Progenitor cell of endocrine pancreas (in vitro differentiated cells): ENCODE measurements at places on chromosomes 12 and 14.

- no peak for DNase-seq
Measured at GRCh38 chr12:22529281-22530060, 14.9 kb downstream of the C2CD5 start.

- no peak for DNase-seq
Measured at GRCh38 chr12:29041621-29042020, 107.5 kb upstream of the FAR2 start.

DNA sequence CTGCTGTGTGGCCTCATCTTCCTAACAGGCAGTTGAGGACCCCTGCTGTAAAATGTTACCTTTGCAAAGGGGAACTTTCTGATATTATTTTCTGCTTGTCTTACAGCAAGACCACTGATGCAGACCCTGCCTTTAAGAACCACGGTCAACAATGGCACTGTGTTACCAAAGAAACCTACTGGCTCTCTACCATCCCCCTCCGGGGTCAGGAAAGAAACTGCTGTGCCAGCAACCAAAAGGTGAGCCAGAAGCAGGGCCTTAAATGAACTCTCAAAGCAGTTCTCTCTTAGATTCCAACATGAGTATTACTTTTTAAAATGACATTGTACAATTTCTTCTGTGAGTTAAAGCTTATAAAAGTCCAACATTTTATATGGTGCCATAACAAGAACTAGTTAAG is 72.2 kb downstream of the EML1 start:
- no peak for DNase-seq

GRCh38 chr14:105331575-105332349 is 17.2 kb downstream of the PACS2 start:
- no peak for DNase-seq

DNA sequence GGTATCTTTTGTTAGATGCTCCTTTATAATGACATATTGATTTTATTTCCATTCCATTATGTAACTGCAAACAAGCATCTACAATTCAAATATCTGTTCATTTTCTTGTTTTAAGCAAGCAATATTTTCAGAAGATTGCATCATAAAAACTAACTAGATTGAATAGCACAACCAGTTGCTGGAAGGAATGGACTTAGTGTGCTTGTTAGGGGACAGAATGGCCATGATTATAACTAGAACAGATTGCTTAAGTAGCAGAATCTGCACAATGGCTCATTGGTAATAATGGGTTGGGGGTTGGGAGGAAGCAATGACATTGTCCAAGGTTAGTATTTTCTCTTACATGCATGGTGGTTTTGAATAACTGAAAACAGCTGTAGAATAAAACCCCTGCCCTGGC is 939.5 kb downstream of the SLC16A7 start:
- DNase-seq = no peak

- DNase-seq = no peak
Measured at GRCh38 chr14:39085933-39086332, 17.1 kb downstream of the SEC23A start.

DNA sequence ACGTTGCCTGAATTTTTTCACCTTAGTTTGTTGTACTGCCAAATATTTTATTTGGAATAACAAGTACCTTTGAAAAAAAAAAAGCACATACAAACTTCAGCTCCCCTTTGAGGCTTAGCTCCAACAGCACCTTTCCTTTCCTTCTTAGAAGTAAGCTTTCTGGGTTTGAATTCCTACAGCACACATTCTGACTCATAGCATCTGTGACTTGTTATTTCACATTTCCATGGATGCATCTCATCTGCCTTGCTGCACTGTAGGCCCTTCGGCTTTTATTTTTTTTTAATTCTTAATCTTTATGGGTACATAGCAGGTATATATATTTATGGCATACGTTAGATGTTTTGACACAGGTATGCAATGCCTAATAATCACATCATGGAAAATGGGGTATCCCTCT is 7.2 kb downstream of the LGALS3 start:
- no peak for DNase-seq

GRCh38 chr12:49331380-49332222 is 5.4 kb downstream of the C1QL4 start:
- DNase-seq = peak; percentile 50

DNA sequence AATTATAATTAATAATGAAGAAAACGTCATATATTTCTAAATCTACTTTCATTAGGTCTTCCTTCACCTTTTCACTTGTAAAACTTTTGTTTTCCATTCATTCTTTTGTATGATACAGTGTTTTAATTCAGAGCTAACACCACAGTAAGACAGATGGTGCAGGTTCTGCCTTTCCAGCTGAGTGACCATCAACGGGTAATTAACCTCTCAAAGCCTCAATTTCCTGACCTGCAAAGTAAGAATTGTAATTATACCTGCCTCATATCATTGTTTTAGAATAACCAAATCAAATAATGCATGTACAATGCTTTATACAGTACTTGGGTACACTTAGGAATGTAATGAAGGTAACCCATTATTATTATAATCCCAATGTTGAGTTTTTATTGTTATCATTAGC is 157.6 kb downstream of the FOXA1 start:
- DNase-seq = no peak

- DNase-seq = no peak
Measured at GRCh38 chr12:82437744-82438143, 79.4 kb downstream of the METTL25 start.

GRCh38 chr12:26891704-26892103 is 46.1 kb downstream of the INTS13 start:
- no peak for DNase-seq

- no peak for DNase-seq
Measured at GRCh38 chr12:2251526-2252209, 198.9 kb downstream of the CACNA1C start.

- no peak for DNase-seq
Measured at GRCh38 chr12:71014180-71014785, 93.7 kb upstream of the PTPRR start.

GRCh38 chr12:50610171-50610570 is 105.4 kb downstream of the DIP2B start:
- DNase-seq = no peak

- no peak for DNase-seq
Measured at GRCh38 chr14:90393966-90394365, 2.9 kb upstream of the CALM1 start.

GRCh38 chr12:124426594-124427555 is 132.0 kb downstream of the RFLNA start:
- DNase-seq = no peak

DNA sequence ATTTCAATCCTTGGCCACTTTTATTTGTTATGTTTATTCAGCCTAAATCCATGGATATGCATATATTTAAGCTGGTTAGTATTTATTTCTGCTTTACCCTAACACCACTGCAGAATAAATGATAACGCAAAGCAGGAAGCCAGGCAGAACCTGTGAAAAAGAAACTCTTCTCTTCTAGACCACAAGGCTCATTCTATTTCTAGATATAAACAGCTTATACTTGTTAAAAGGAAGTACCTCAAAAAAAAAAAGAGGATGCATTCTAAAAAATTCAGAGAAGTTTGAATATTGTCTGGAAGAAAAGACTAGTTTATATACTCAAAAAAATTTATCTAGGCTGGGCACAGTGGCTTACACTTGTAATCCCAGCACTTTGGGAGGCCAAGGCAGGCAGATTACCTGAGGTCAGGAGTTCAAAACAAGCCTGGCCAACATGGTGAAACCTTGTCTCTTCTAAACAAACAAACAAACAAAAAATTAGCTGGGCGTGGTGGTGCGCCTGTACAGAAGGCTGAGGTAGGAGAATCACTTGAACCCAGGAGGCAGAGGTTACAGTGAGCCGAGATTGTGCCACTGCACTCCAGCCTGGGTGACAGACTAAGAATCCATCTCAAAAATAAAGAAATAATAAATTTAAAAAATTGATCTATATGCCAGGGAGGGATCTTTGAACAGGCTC is 55.8 kb downstream of the GALNT4 start:
- no peak for DNase-seq

- DNase-seq = no peak
Measured at GRCh38 chr12:57471661-57472060, 8.0 kb downstream of the ARHGAP9 start.

DNA sequence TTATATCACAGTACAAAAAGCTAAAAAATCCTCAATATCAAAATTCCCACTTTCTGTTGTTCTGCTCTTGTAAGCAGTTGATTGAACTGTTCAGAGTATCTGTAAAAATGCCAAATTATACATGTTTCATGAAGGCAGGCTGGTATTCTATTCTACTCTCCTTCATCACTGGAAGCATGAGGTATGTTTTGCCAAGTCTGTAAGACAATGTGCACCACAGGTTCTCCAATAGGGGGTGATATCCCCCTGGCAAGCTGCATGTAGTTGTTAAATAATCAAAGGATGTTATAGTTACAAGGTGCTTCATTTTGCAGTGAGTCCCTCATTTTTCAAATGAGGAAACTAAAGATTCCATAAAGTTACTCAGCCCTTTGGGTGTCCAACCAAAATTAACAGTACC is 15.1 kb upstream of the NEK9 start:
- DNase-seq = no peak

GRCh38 chr14:99774556-99775307 is 18.5 kb upstream of the EML1 start:
- DNase-seq = no peak

GRCh38 chr14:31128601-31129526 is 78.7 kb downstream of the HECTD1 start:
- DNase-seq = no peak

DNA sequence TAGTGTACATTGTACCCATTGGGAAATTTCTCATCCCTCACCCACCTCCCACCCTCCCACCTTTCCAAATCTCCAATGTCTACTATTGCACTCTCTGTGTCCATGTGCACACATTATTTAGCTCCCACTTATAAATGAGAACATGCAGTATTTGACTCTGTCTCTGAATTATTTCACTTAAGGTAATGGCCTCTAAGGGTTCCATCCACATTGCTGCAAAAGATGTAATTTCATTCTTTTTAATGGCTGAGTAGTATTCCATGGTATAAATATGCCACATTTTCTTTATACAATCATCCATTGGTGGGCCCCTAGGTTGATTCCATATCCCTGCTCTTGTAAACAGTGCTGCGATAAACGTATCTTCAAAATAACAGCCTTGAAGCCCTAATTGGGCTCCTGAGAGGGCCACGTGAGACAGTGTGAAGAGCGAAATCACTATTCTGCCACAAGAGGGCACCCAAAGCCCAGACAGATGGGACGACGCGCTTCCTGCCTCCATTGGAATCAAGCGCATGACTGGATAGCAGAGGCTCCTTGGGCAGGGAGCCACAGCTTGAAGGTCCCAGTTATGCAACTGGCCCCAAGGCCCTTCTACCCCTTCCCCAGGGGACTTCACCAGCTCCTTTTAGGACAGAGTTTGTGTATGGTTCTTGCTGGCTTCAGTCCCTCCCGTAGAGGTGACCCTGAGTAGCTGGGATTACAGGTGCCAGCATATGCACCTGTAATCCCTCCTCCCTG is 21.3 kb upstream of the CD27 start:
- peak; percentile 54 for DNase-seq

DNA sequence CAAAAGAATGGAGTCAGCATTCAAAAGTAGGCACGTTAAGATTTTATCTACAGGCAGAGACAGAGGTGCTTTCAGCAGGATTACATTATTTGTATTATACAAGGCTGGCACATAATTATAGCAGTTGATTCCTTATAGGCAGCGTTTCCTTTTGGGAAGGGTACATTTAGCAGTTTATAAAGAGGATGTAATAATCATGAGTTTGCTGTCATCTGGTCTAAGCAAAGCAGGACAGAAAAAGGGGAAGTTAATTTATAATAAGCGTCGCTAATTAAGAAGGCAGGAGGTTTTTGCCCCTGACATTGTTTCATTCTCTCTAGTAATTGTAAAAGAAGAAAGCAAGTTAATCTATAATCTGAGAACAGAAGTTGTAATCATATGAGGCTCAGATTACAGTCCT is 259.9 kb upstream of the MDGA2 start:
- no peak for DNase-seq

DNA sequence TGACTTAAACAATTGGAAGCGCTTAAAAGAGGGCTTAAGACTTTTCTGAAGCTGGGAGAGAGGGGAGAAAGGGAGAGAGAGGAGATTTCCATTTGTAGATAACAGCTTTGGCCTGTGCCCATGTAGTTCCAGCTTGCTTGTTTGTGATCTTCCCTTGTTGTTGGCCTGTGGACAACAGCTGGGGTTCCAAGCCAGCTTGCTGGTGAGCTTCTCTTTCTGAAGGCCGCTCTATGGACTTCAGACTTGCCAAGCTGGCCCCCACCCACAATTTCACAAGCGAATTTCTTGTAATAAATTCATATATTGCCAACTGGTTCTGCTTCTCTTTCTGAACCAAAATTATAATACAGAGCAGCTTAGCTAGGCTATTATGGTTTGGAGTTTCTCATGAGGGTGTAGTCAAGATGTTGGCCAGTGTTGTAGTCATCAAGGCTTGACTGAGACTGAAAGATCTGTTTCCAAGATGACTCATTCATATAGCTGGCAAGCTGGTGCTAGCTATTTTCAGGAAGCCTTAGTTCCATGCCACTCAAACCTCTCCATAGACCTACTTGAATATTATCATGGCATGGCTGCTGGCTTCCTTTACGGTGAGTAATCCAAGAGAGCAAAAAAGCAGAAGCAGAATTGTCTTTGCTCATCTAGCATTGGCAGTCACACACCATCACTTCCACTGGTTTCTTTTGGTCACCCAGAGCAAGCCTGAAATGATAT is 89.4 kb downstream of the ATP23 start:
- no peak for DNase-seq

- DNase-seq = no peak
Measured at GRCh38 chr12:57340104-57340503, 89.1 kb upstream of the STAC3 start.

- DNase-seq = no peak
Measured at GRCh38 chr12:109741286-109741969, 27.8 kb downstream of the FAM222A start.

DNA sequence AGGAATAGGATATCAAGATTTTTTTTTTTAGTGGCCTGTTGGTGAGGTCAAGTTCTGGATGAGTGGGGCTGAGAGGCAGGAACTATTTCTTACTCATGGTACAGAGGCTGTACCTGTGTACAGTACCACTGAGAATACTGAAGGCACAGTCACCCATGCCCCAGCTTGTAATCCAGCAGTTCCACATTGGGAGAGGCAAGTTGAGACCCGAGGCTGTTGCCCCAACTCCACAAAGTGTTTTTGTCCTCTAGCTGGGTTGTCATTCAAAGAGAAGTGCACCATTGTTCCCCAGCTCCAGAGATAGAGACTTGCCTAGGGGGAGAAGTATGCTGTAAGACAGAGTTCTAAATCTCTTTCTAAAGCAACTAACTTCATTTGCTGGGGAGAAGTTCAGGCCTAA is 38.7 kb downstream of the ARID2 start:
- DNase-seq = no peak
